H1 (cell line): ENCODE measurements at places on chromosomes 11 and 22.

DNA sequence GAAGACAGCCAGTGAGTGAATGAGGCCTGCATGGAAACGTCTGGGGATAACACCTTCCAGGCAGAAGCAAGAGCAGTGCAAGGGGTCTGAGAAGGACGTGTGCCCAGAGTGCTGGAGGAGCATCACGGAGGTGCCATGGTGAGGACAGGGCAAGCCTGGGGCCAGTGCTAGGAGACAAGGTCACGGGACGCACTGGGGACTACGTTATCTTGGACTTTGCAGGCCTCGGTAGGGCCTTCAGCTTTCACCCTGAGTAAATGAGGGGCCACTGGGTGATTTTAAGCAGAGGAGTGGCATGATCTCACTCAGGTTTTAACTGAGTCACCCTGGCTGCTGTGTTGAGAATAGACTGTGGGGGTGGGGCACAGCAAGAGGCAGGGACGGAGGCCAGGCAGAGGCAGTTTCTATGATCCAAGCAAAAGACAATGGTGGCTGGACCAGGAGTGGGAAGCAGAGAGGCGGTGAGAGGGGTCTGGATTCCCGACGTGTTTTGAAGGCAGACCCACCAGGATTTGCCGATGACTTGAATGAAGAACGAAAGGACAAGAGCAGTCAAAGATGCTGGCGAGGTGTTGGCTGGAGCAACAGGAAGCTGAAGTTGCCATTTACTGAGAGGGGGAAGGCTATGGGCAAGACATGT is 102.7 kb upstream of the PARVA start:
- H3K27me3 ChIP-seq: no peaks in the 10 kb centered on the region
- H3K27ac ChIP-seq: no peak overlapping the region
- H3K36me3 ChIP-seq: no peaks in the 10 kb centered on the region
- DNase-seq: no peak

DNA sequence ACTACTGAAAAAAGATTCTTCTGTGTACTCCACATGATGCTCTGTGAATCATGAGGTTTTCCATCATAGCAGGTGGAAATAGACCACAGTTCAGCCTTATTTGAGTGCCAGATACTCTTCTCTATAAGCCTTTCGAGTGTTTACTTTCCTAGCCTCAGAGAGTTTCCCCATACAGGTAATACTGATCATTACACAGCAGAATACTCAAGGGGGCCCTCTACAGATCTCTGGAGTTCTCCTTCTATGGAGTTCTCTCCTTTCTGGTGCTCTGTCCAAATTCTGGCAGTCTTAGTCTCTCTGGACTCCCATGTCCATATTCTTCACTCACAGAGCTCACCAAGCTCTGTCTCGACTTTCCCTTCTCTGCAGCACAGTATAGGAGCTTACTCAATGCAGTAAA is 175.7 kb upstream of the CARD18 start:
- H3K27me3 ChIP-seq: no peaks in the 10 kb centered on the region
- no peak overlapping the region for H3K27ac ChIP-seq
- DNase-seq: no peak
- H3K4me1 ChIP-seq: no peaks in the 10 kb centered on the region
- H3K36me3 ChIP-seq: no peaks in the 10 kb centered on the region

GRCh38 chr22:32103658-32104315 is 55.3 kb downstream of the C22orf42 start:
- H3K27ac ChIP-seq: no peak overlapping the region
- H3K36me3 ChIP-seq: no peaks in the 10 kb centered on the region
- no peak overlapping the region for H3K4me3 ChIP-seq
- DNase-seq: no peak
- H3K4me1 ChIP-seq: no peaks in the 10 kb centered on the region

DNA sequence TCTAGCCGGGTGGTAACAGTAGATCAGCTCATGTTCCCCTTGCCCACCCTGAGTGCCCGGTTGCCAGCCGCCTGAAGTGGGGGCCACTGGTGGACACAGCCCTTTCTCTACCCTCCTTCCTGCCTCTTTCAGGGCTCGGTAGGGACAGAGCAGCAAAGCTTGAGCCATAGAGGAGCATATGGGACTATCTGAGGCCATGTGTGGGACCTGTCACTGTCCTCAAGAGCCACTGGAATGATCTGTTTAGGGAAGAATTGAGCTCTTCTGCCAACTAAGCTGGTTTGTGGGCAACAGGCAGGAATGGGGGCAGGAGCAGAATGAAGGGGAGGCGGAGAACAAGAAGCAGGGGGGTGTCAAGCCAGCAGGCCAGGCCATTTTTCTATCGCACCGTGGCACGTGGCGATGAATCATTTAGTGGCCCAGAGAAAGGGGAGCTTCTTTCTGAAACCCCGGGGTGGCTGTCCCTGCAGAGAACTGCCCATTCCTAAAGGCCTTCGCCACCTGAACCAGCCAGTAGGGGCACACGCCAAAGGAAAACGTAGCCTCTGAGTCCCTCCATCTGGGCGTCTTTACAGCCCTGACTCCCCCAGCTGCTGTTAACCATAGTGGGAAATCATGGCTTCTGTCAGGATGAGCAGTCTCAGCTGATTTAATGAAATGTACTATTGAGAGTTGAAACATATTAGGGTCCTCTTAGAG is 8.8 kb downstream of the ASPHD2 start:
- H3K4me3 ChIP-seq: no peak overlapping the region
- no peak overlapping the region for H3K27ac ChIP-seq
- no peak for DNase-seq

DNA sequence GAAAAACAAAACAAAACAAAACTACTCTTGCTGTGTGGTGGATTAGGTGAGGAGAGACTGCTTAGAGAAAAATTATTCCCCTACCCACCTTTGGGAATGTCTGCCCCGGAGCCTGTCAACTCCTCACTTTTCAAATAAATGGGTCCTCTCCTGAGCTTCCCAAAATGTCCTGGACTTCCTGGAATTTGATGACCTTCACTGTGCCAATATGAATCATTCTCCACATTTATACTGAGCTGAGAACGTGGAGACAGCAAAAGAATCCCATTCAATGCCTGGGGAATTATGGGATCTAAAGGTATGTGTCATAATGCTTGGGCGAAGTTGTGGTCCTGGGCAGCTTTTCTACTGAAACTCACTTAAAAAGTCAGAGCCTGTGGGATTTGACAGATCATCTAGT is 136.8 kb downstream of the KIF18A start:
- no peaks in the 10 kb centered on the region for H3K27me3 ChIP-seq
- H3K4me1 ChIP-seq: peaks cover 2% of the 10 kb centered on the region
- no peak overlapping the region for H3K27ac ChIP-seq
- DNase-seq: no peak

DNA sequence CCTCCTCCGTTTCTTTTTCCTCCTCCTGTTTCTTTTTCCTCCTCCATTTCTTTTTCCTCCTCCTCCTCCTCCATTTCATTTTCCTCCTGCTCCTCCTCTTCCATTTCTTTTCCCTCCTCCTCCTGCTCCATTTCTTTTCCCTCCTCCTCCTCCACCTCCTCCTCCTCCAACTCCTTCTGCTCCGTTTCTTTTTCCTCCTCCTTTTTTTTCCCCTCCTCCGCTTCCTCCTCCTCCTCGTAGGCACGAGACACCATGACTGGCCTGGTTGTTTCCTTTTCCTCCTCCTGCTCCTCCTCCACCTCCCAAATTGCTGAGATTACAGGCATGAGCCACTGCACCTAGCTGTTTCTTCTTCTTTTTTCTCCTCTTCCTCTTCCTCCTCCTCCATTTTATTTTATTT is 25.6 kb upstream of the DRICH1 start:
- no peaks in the 10 kb centered on the region; the same call in 1 of the 2 replicates for H3K4me1 ChIP-seq
- DNase-seq: no peak
- no peaks in the 10 kb centered on the region; the same call in 1 of the 2 replicates for H3K36me3 ChIP-seq
- H3K4me3 ChIP-seq: no peak overlapping the region
- no peaks in the 10 kb centered on the region for H3K27me3 ChIP-seq
- H3K27ac ChIP-seq: no peak overlapping the region

GRCh38 chr11:116782728-116783127 is 5.1 kb downstream of the ZPR1 start:
- H3K4me3 ChIP-seq: no peak overlapping the region
- no peak overlapping the region for H3K27ac ChIP-seq
- no peaks in the 10 kb centered on the region for H3K27me3 ChIP-seq

DNA sequence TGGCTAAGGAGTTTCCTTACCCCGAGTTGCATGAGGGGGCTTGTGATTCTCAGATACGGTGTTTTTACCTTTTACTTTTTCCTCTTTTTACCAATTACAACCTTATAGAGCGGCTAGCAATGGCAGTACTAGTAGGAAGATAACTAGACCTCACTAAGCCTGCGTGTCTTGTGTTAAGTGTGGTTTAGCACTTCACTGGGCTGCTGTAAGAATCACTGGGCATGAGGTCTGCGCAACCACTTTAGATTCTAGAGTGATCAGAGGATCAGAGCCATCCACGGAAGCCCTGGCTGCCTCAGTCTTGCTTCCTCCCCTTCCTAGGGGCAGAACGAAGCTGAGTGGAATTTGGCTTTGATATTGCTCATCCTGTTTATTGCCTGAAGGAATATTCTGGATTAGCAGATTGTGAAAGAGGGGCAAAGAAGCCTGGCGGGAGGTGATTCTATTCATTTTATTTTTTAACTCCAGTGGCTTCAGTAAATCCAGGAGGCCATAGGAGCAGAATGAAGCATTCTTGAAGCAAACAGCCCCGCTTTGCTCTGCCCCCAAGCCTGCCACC is 88.5 kb downstream of the GRAMD1B start:
- no peaks in the 10 kb centered on the region for H3K36me3 ChIP-seq
- no peak for DNase-seq
- H3K4me1 ChIP-seq: peaks cover 12% of the 10 kb centered on the region
- H3K4me3 ChIP-seq: no peak overlapping the region
- H3K27me3 ChIP-seq: no peaks in the 10 kb centered on the region

GRCh38 chr11:131800452-131800851 is 430.0 kb downstream of the NTM start:
- H3K4me3 ChIP-seq: no peak overlapping the region
- DNase-seq: no peak
- H3K27ac ChIP-seq: no peak overlapping the region
- H3K4me1 ChIP-seq: peaks cover 10% of the 10 kb centered on the region
- no peaks in the 10 kb centered on the region for H3K27me3 ChIP-seq

DNA sequence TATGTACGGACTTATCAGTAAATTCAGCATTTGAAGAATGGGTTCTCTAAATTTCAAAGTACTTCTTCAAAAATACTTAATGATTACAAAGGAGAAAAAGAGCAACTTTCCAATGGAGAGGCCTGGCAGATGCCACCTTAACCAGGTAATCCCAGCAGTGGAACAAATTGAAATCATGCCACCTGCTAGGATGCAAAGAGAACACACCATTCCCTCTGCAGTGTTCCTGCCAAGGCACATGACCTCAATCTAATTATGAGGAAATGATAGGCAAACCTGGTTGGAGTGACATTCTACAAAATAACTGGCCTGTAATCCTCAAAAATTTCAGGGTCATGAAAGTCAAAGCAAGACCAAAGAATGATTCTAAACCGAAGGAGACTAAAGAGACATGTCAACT is 21.5 kb downstream of the TNRC6B start:
- no peaks in the 10 kb centered on the region for H3K27me3 ChIP-seq
- H3K4me1 ChIP-seq: peaks cover 46% of the 10 kb centered on the region
- H3K36me3 ChIP-seq: no peaks in the 10 kb centered on the region
- no peak overlapping the region for H3K4me3 ChIP-seq
- H3K27ac ChIP-seq: no peak overlapping the region

GRCh38 chr22:25878933-25879332 is 136.9 kb downstream of the MYO18B start:
- no peaks in the 10 kb centered on the region for H3K36me3 ChIP-seq
- no peaks in the 10 kb centered on the region for H3K4me1 ChIP-seq
- DNase-seq: no peak
- no peaks in the 10 kb centered on the region for H3K27me3 ChIP-seq
- no peak overlapping the region for H3K4me3 ChIP-seq

DNA sequence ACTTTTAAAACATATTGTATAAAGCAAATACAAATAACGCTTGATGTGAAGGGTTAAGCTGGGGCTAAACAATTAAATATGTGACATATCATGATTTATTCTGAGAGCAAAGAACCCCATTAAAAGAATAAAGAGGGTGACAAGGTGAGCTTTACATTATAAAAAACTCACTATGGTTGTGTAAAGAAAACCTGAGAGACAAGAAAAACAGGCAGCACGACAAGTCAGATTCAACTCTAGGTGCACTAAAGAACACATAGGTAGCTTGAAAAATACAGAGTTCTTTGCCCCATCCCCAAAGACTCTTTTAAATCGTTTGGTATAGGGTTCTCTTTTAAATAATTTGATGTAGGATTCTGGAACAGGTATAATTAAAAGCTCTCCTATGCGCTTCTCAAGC is 63.5 kb downstream of the LUZP2 start:
- H3K27ac ChIP-seq: no peak overlapping the region
- no peak for DNase-seq

GRCh38 chr22:46029574-46030200 is 52.7 kb upstream of the WNT7B start:
- no peak overlapping the region for H3K27ac ChIP-seq
- H3K4me3 ChIP-seq: no peak overlapping the region
- DNase-seq: no peak
- no peaks in the 10 kb centered on the region for H3K4me1 ChIP-seq

DNA sequence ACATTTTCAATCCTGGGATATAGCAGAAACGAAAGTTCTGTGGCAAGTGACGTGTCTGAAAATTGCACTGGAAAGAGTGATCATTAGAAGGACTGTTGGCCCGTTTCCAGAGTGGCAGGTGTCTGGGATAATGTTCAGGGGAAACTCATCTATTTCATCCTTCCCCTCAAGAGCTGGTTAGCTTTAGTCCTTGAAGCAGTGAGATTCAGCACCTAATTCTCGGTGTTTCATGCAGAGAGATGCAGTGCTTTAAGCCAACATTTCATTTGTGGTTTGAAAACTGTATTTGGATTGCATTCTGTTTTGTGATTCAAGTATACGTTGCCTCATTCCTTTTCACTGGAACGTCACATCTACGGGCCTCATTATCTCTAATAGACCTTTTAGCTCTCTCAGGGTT is 205.0 kb upstream of the RAG2 start:
- H3K4me3 ChIP-seq: no peak overlapping the region
- H3K36me3 ChIP-seq: no peaks in the 10 kb centered on the region
- H3K27ac ChIP-seq: no peak overlapping the region
- DNase-seq: no peak
- H3K4me1 ChIP-seq: no peaks in the 10 kb centered on the region
